Activated CD8-positive, alpha-beta memory T cell treated with anti-CD3 and anti-CD28 coated beads, Interleukin-2, amount 10 ng/mL, durations not matched to agents 7 days and 5 days (primary cell): ENCODE measurements at places on chromosomes 4 and X. TPM values are rescaled to one million over a fixed set of nuclear protein-coding genes. Genes with fewer than 3 reads are reported as not detected.

Gene PDLIM3
- total RNA-seq: not detected

Gene MAGEB16
- total RNA-seq: not detected

Gene DDX53
- total RNA-seq: not detected

Gene SLC9A7
- total RNA-seq: 19.0 TPM

Gene ALG13
- 35.0 TPM for total RNA-seq

Gene ENPEP
- total RNA-seq: 0.54 TPM

Gene P2RY8
- total RNA-seq: 109 TPM

Gene DRP2
- total RNA-seq: 0.94 TPM

Gene ALB
- not detected for total RNA-seq

Gene GSX2
- total RNA-seq: not detected

Gene SCD5
- 8.2 TPM for total RNA-seq

Gene GPR143
- total RNA-seq: not detected

Gene IQCM
- total RNA-seq: not detected

Gene ASB5
- not detected for total RNA-seq

Gene CYP4V2
- total RNA-seq: 10.3 TPM

Gene SPON2
- total RNA-seq: 28.0 TPM

Gene HS3ST1
- total RNA-seq: not detected

Gene CXCL1
- not detected for total RNA-seq

Gene DIPK2B
- not detected for total RNA-seq

Gene FAT1
- 0.05 TPM for total RNA-seq

Gene ZNF518B
- 22.7 TPM for total RNA-seq

Gene MAD2L1
- total RNA-seq: 66.9 TPM

Gene SPANXB1
- not detected for total RNA-seq

Gene LUZP4
- not detected for total RNA-seq

Gene ADRA2C
- total RNA-seq: not detected

Gene GC
- total RNA-seq: not detected

Gene SMPX
- total RNA-seq: not detected

Gene ZFP42
- total RNA-seq: not detected

Gene ARAP2
- total RNA-seq: 76.1 TPM

Gene LRIT3
- total RNA-seq: not detected

Gene ITM2A
- 160 TPM for total RNA-seq

Gene ARHGAP4
- 300 TPM for total RNA-seq

Gene CXCR3
- total RNA-seq: 97.4 TPM
